ENCODE measurements at places on chromosomes 16 and 17. TPM values are rescaled to one million over a fixed set of nuclear protein-coding genes. Genes with fewer than 3 reads are reported as not detected.

DNA sequence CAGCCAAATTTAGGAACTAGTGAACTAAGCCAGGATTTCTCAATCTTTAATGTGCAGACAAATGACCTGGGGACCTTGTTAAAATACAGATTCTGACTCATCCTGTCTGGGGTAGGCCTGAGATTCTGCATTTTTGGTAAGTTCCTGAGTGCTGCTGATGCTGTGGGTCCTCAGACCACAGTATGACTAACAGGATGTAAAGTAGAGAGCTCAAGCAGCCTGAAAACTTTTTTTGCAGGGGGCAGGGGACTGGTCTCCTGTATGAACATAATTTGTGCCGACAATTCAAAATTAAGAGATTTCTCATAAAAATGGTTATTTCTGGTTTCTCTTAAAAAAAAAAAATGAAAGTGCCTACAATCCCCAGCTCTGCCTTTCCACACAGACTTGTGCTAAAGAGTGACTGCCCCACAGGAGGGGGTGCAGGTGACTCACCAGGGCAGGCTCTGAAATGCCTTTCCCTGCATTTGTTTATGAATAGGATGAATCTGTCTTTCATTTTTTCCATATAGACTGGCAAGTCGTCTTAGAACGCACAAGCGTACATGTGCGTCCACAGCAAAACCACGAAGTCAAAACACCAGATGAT is 271.5 kb downstream of the PHKB start:
- no peak for DNase-seq

DNA sequence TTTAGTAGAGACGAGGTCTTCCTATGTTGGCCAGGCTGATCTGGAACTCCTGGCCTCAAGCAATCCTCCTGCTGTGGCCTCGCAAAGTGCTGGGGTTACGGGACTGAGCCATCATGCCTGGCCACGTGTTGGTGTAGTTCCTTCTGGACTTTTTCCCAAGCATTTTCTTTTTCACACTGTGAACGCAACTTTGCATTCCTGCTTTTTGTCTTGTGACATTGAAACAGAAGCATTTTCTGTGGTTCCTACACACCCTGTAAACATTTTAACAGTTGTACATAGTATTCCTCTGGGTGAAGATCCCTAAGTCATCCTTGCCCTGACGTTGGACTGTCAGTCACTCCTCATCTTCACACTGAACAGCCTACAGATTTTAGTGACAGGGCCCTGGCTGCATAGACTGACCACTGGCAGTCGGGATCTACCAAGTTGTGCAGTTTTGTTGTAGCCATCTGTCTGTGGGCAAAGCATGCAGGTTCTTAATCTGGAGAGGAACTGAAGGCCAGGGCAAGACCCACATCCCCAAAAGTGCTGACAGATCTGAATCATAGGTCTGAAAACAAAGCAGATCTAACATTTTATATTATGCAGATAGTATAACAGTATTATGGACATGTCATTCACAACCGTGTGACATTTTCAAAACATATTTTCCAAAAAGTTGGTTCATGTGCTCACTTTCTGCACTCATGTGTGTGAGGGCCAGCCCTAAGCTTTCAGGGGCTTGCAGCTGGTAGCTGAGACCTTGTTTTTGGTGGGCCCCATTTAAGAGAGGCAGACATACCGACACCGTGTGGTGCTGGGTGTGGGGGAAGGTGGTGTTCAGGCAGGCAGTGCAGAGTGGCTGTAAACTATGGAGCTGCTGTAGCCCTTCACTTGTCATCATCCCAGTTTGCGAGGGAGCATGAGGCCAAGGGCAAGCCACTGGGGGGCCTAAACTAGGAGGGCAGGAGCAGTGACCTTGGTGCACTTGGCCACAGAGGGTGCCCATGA is 59.9 kb downstream of the EPN2 start:
- DNase-seq: no peak

DNA sequence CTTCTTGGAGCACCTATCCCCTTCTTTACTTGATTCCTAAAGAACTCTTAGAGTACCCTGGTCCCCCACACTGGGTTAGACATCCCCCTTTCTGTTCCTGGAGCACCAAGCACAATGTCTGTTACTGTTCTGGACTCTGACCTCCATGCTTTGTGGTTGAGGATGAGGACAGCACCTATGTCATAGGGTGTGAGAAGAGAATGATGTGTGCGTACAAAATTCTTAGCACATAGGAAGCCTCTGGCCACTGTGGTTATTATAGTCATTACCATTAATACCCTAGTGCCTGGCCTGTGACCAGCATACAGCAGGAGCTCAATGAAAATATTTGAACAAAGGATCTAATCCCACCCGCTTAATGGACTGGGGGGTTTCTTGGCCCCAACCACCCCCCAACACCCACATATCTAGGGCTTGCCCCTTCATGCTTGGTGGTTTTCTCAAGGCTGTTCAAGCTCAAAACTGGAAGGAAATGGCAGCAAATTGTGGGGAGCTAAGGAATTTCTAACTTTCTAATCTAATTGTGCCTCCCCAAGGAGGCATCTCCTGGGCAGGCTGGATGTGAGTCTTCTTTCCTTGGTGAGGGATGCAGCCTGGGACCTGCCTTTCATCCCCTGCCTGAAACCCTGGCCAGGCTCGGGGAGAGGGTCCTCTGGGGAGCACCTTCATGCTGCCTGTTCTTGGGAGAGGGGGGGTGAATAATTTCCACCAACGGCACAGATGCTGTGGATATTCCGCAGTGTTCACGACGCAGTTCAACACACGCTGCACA is 1.5 kb upstream of the CMIP start:
- DNase-seq: no peak

KRTAP1-1 gene
- not detected for total RNA-seq

GRCh38 chr17:5693821-5694220 is 109.5 kb upstream of the NLRP1 start:
- DNase-seq: no peak

- no peak for DNase-seq
These were observed 45.1 kb upstream of the DNAH9 start for GRCh38 chr17:11553135-11553534.

DNA sequence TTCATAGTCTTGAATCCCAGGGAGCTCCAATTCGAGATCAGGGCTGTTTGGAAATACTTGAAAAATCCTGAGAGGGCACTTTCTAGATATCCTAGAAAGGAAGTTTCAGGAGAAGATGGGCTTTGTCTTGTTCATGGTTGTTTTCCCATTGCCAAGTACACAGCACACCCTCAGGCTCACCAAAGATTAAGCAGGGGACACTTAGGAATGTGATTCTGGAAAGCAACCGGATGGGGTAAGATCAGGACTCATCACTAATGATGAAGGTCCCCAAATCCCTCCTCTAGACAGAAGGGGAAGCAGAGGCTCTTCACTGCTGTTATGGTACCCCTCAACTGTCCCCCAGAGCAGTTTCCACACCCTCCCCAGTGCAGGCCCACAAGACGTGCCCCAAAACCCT is 40.7 kb downstream of the VAC14 start:
- DNase-seq: no peak

GRCh38 chr17:13646969-13647542 is 45.3 kb upstream of the HS3ST3A1 start:
- no peak for DNase-seq

GRCh38 chr16:47881574-47881973 is 274.2 kb downstream of the ABCC12 start:
- DNase-seq: no peak

DNA sequence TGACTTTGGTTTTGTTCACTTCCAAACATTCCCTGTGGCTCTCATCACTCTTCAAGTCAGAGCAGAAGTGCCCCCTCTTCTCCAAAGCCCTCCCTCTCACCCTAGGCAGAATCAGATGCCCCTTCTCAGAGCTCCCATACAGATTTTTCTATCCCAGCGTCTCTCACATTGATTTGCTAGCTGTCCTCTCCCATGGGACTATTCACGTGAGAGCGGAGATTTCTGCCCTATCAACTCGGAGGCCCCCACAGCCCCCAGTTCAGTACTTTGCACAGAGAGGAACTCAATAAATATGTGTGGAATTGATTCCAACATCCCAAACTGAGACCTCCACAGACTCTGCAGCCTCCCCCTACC is 182.6 kb downstream of the C16orf78 start:
- DNase-seq: no peak

- no peak for DNase-seq
These were observed 320.5 kb upstream of the TNRC6C start for GRCh38 chr17:77637818-77638575.

DNA sequence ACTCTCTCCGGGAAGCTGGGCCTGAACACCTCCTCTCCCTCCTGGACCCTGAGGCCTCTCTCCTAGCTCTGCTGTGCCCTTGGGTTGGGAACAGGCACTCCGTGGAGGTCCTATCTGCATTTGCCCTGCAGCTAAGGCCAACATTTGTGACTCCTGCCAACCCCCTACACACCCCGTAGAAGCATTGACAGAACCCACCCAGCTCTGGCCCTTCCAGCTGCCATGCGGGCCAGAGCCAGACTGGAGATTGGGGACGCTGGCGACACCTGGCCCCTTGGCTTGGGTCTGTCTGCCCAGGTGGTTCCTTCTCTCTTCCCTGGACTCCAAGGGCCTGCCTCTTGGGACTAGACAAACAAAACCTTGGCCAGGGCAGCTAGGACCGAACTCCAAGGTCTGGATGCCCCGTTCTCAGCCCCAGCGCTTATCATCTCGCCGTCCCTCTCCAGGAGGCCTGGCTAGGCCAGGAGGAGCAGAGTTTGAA is 644 bp upstream of the RHBDF2 start:
- DNase-seq: no peak

GRCh38 chr16:78127130-78127529 is 27.7 kb downstream of the WWOX start:
- DNase-seq: no peak

DNA sequence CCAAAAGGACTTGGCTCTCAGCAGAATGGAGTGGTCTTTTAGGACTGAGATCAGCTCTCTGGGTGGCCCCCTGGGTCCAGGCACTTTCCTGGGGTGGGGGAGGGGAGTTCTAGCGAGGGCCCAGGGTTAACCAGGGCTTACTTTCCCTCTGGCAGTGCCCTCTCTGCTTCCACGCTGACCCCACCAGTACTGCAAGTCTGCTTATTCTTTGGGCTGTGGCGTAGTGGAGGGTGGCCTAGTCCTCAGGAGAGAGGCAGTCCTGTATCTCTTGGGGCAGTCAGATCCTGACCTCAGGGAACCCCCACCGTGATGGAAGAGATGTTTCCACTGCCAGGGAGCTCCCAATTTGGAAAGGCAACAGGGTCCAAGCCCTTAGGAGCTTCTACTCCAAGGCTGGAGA is 79.4 kb downstream of the CCDC182 start:
- DNase-seq: no peak

GRCh38 chr17:69605571-69605970 is 191.1 kb downstream of the MAP2K6 start:
- no peak for DNase-seq

All from left colon (tissue), 2 donors.